Spleen (tissue), 13 donors: ENCODE measurements at places on chromosomes 3 and 15.

- DNase-seq, result no peak
These were observed 52.4 kb upstream of the GNB4 start for GRCh38 chr3:179503640-179504039.

GRCh38 chr15:74408815-74409214 is 24.9 kb downstream of the SEMA7A start:
- no peak for DNase-seq

- DNase-seq, result peak; percentile 76
These were observed 793 bp downstream of the PCOLCE2 start for GRCh38 chr3:142888099-142888480.

GRCh38 chr3:71064956-71065763 is 518.4 kb downstream of the FOXP1 start:
- DNase-seq, result peak; percentile 92

DNA sequence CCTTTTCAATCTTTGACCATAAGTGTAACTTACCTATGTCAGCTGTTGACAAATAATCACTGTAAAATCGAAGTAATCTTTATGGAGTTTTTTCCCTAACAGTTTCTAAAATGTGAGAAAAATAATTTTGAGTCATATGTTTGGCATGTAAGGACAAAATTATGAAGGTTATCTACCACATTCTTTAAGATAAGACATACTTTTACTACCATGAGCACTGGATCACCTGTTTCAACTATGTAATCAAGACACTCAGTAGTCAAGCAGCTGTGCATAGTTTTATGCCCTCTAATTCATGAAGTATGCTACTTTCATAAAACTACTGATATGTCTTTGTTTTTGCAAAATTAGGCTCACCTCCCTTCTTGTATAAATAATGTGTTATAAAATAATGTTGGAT is 12.1 kb downstream of the FGF7 start:
- no peak for DNase-seq

DNA sequence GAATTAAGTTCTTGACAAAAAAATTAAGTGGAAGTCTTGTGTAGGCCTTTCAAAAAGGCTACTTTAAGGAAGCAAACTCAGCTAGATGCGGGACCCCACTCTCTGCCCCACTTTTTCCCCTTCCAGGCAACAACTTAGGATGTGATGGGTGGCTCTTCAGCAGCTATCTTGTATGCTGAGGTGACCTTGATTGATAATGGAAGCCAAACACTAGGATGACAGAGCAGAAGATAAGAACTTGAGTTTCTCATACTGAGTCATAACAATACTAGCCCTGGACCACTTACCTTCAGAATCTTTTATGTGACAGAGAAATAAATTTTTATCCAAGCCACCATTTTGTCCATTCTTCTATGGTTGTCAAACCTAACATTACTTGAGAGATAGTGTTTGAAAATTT is 16.1 kb downstream of the PDCD10 start:
- DNase-seq, result no peak

DNA sequence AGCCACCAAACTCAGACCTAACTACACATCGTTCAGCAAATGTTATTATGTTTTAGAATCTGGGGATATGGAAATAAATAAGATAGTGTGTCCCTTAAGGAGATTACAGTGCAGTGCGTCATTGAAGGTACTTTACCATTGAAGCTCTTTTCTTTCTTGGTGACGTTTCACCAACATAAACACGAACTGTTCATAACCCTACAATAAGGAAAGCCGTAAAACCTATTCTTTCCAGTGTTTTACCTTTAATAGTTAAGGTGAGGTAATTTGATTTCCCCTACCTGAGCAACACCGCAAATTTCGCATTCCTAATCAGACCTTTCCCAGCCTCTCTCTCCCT is 826 bp downstream of the CCDC66 start:
- DNase-seq, result no peak

DNA sequence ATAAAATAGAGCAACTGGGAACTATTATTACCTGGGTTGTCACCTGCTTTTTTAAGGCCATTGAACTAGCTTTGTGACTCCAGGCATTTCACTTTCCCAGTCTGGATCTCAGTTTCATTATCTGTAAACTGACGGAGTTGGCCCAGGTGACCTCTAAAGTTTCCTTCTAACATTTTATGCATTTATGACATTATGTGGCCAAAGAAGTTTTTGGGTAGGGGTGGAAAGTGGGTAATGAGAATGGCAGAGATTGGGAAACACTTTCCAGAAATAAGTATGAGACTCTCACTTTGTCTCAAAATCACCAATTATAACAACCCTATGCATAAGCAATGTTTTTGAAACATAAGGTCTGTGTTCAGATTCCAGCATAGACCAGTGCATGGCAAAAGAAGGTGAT is 99.1 kb upstream of the ARHGEF3 start:
- DNase-seq, result no peak

- no peak for DNase-seq
These were observed 75.4 kb upstream of the POMGNT2 start for GRCh38 chr3:43181202-43181821.

DNA sequence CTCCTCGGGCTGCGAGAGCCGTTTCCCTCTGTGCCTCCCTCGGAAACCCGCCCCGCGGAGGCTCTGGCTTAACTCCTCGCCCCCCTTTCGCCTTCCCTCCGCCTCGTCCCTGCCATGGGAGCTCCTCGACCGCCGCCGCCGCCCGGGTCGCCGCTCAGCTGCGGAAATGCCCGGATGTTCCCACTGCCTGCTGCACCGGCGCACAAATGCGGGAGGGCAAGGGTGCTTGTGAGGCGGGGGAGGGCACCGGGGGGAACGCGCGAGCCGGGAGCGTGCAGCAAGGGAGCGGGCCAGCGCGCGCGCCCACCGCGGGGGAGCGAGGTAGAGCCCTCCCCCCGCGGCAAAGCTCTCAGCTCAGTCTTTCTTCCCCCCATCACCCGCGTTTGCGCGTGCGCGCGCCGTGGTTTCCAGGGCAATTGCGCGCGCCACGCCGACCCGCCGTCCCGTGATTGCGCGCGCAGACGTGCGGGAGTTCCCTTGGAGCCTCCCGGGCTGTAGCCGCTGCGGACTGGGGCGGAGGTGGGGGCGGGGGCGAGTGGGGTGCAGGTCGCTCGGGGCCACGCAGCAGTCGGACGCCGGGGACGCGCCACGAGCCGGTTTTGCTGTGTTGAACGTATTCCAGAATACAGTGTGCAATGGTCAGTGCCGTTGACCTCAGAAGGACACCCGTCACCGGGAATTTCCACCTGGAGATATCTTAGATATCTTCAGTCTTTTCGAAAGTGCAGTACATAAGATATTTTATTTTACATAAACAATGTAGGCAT is at the start of gene DMXL2:
Gene DMXL2 (minus strand): TSS at position 168 of the 767 bp plus-strand sequence. CDS start 226 bp downstream, outside the sequence.
- DNase-seq, result peak; percentile 93

DNA sequence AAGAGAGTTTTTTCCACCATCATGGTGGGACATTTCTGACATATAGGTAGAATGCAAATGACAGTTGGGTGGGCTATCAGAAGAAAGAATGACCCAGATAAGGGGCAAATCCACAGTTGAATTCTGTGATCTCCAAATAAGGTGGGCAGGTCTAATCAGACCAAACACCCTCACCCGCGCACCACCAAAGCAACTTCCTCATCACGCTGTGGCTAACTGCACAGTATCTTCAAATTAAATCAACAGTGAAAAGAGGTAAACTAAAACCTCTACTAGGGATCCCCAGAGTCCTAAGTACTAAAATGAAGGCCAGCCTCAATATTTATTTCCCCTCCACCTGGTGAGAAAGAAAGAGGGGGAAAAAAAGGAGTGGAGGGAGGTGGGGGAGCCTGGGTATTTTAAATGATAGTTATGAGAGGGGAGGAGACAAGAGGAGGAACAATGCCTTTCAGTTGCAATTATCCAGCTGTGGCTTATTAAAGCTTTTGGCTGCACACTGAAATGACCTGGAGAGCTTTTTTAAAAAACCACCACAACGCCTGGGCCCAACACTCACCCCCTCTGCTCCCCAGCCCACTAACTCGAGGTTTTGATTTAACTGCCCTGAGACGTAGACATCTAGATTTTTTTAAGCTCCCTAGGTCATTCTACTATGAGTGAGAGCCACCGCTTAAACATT is 61.0 kb downstream of the LRIG1 start:
- no peak for DNase-seq

DNA sequence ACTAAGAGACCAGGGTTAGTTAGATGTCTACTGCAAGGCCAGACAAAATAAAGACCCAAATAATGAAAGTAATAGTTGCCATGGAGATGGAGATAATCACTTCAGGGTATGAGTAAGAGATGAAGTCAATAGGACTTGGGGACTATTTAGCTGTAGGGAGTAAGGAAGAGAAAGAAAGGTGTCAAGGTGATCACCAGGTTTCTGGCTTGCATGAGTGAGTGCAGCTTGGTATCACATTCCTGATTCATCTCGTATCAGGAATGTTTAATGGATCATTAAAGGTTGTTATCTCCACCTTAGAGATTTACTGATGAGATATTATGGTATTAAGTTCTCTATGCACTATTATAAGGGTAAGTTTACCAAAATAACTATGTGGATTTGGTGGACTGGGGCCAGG is 357.4 kb upstream of the ATP11B start:
- DNase-seq, result no peak

- DNase-seq, result no peak
These were observed 828 bp downstream of the U2SURP start for GRCh38 chr3:143002083-143002712.

DNA sequence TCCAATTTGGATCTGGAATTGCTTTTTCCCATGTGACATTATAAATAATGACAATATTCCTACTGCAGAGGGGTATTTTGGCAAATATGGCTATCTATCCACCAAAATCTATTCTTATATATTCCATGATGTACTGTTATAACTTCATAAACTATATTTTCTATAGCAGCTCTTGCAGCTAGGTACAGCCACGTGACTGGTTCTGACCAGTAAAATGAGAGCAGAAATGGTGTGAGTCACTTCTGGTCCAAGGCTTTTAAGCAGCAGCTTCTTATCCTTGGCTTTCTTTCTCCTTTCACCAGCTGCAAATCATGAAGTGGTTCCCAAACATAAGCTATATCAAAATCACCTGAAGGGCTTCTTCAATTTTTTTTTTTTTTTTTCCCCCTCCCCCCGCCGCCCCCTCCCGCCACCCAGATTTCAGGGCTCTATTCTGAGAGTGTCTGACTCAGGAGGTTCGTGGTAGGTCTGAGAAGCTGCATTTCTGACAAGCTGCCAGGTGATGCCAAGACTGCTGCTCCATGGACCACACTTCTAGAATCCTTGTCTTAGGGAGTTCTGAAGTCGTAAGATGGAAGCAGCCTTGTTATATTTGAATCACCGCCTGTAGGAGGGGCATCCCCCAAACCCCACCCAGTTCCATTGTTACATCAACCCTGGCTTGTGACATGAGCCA is 357.5 kb downstream of the CHST2 start:
- DNase-seq, result no peak

DNA sequence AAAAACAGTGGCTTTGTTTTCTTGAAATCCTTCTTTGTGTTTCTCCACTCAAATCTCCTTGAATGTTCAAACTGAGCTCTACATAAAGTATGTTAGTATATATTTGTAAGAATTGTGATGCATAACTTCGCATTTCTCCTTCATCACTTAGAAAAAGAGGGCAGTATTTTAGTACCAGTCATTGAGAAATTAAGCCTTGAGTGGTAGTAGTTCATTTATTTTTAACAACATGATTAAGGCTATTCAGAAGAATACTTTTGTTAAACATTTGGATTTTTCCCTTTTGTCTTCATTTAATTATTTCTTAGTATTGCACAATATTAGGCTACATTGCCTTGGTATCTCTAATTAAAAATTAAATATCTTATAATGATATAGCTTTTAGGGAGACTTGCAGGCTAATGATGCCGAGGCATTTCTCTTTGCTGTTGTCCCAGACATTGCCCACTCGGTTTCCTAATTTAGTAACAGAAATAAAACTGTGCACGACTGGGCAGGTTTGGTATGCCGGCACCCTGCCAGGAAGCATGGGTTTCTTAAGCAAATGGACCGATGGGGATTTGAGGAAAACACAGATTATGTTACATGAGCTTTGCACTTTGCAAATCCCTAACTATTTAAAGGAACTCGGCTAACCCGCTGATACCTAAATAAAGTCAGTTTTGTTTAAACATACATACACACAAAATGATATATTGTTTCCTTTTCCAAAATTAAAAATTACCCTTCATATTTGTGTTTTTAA is 54.7 kb downstream of the LRRC28 start:
- no peak for DNase-seq

DNA sequence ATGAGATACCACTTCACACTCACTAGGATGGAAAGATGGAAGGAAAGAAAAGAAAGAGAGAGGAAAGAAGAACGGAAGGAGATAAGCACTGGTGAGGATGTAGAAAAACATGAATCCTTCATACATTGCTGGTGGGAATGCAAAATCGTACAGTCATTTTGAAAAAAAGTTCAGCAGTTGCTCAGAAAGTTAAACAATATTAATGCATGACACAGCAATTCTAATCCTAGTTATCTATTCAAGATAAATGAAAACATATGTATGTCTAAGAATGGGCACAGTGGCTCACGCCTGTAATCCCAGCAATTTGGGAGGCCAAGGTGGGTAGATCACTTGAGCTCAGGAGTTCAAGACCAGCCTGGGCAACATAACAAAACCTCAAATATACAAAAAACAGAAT is 59.1 kb downstream of the SENP7 start:
- no peak for DNase-seq

GRCh38 chr15:64568765-64569164 is 108.4 kb downstream of the ZNF609 start:
- DNase-seq, result no peak

DNA sequence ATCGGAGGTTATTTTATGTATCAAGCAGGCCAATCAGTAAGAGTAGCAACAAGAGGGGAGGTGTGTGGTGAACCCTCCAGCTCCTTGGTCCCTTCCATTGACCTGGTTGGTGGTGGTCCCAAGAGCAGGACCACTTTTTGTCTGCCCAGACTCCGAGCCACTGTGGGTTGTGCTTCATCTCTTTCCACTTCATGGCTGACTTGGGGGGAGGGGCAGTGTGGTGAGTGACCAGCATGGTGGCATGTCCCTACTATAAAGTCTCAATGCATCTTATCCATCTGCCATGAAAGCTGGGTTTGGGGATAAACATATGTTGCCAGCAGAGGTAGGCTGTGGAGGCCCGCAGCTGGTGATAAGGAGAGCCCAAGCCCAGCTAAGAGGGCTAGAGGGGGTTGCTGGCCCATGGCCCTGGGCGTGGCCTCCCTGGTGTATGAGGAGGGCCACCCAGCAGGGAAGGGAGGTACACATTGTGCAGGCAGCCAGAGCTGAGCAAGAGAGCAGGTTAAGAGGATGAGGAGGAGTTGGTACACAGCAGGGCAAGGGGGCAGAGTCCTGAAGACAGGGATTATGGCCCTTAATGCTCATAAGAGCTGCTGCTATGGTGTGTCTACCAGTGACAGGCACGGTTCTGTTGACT is 7.0 kb downstream of the AEN start:
- peak; percentile 78 for DNase-seq

DNA sequence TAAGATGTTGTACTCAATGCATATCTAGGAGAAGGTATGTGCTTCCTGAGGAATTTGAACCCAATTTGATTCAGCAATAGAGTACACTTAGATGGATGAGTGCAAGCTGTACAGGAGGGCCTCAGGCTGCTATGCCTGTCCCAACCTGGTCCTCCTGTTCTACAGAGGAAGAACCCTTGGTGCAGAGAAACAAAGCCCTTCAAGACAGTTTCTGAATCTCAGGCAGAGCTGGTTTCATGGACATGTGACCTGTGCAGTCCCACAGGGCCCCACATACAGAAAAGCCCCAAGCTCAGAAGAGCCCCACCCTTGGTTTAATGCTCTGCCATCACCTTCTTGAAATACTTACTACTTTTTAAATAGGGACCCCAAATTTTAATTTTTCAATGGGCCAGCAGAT is 15.3 kb downstream of the FOXP1 start:
- DNase-seq, result no peak

- DNase-seq, result no peak
These were observed 294.9 kb downstream of the SHQ1 start for GRCh38 chr3:72553298-72553697.
